ENCODE measurements at places on chromosomes 7 and 10.

GRCh38 chr10:116073510-116073909 lies 199.5 kb downstream of the GFRA1 start:
- no peak for DNase-seq

DNA sequence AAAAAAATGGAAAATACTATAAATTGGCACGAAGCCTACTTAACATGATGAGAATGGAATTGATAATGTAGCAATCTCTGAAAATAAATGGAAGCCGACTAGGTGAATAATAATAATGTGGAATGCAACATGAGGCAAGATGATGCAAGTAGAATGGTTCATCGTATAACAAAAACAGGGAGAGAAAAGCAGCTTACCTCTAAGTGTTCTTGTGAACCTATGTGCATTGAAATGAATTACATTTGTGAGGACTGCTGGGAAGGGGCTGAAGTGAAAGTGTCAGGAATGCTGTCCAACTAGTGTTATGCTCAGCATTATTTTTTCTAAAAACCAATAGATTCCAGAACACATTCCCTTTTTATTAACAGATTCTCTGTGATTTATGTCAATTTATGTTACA lies 440.6 kb upstream of the LRRN3 start:
- no peak for DNase-seq

GRCh38 chr7:67435894-67436535 lies 439.4 kb downstream of the TYW1 start:
- DNase-seq: no peak

DNA sequence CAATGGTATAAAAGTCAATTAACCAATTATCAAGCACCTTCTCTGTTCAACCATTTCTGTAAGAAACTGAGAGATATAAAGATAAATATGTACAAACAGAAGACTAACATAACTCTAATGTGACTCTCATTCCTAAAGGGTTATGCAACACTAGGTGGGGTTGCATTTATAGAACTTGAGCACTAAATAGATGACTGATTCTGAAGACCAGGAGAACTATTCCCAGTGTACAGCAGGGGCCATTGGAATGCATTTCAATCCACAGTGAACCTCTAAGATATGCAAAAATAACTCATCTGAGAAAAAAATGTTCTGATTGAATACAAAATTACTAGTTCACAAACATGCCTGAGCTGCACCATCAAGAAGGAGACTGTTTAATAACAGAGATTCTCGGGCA lies 341.2 kb upstream of the STEAP1 start:
- peak; percentile 1 for DNase-seq

DNA sequence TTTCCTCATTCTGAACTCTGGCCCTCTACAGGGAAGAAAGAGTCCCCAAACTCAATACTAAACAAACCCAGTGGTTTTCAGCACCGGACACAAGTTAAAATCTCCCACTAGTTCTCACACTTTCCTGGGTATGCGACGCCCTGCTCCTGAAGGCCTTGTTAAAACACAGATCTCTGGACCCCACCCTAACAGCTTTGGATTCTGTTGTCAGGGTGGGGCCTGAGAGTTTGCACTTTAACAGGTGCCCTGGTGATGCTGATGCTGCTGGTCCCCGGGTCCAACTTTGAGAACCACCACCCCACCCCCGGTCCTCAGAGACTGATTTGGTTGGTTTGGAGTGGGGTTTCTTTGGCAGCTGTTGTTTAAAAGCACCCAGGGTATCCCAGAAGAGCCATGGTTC lies 61.6 kb downstream of the CHST3 start:
- DNase-seq: no peak

DNA sequence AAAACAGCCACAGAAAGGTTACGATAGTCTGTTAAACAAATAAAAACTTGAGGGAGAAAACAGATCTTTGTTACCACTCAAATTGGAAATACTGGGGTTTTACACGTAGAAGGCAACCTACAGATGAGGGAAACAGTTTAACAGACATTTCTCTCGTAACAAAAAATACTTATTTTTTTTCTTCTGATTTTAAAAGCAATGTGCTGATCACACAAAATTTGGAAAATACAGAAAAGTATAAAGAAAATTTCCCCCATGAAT lies 211.7 kb downstream of the FAM107B start:
- DNase-seq: no peak

GRCh38 chr10:84565881-84566582 lies 237.6 kb downstream of the CCSER2 start:
- no peak for DNase-seq

DNA sequence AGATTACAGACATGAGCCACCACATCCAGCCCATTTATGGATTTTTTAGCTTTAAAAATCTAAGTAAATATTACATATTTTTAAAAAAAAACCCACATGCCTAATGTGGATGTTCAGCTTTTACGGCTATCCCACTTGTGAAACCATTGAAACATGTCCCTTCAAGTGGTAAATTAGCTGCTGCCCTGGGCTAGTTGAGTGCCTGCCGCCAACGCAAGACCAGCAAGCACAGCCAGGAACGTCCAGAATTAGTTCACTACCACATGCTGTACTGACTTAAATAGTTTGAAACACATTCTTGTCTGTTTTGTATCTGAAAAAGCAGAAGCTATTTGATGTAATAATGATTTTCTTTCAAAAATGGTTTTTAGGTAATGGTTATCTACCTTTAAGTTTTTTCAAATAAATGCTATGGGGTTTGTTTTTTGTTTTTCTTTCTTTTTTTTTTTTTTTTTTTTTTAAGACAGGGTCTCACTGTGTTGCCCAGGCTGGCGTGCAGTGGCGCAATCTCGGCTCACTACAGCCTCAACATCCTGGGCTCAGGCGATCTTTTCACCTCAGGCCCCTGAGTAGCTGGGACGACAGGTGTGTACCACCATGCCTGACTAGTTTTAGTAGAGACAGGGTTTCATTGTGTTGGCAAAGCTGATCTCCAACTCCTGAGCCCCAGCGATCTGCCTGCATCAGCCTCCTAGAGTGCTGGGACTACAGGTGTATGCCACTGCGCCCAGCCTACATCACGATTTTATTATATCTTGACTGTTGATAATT lies 57.0 kb downstream of the KLRG2 start:
- no peak for DNase-seq

GRCh38 chr10:76879116-76879913 lies 758.3 kb downstream of the KCNMA1 start:
- DNase-seq: no peak

GRCh38 chr10:93095225-93095624 lies 21.5 kb downstream of the CYP26A1 start:
- DNase-seq: no peak
